Cerebellum (tissue), 4 donors: ENCODE measurements at places on chromosomes 7 and 10. TPM values are rescaled to one million over a fixed set of nuclear protein-coding genes. Genes with fewer than 3 reads are reported as not detected.

The FFAR4 gene
- total RNA-seq: 0.18 TPM

The PLCE1 gene
- total RNA-seq: 15.0 TPM

The SH2D4B gene
- 0.36 TPM for total RNA-seq

The RAPGEF5 gene
- 65.8 TPM for total RNA-seq

The FZD1 gene
- total RNA-seq: 14.8 TPM

The STEAP2 gene
- total RNA-seq: 10.6 TPM

The CDK1 gene
- 46.9 TPM for total RNA-seq

The CYP3A4 gene
- total RNA-seq: not detected

The SFXN3 gene
- 47.7 TPM for total RNA-seq

The CNNM1 gene
- total RNA-seq: 6.3 TPM

The ZNF727 gene
- total RNA-seq: 0.18 TPM

The AGR2 gene
- total RNA-seq: 1.9 TPM

The ELAPOR2 gene
- total RNA-seq: 41.9 TPM

The SPDYE8 gene
- not detected for total RNA-seq

The CISD1 gene
- 19.1 TPM for total RNA-seq

The CCDC172 gene
- total RNA-seq: not detected

The ZNF467 gene
- 3.2 TPM for total RNA-seq

The C10orf62 gene
- total RNA-seq: 0.73 TPM

The SEMA3A gene
- total RNA-seq: 36.0 TPM

The OR6B1 gene
- not detected for total RNA-seq

The RELN gene
- total RNA-seq: 390 TPM

The LIPF gene
- total RNA-seq: 0.27 TPM

The RUFY2 gene
- total RNA-seq: 104 TPM

The PHYHIPL gene
- 38.8 TPM for total RNA-seq

The COL28A1 gene
- total RNA-seq: 6.2 TPM

The TMEM236 gene
- total RNA-seq: 0.18 TPM

The COL1A2 gene
- 233 TPM for total RNA-seq

The ECHDC3 gene
- total RNA-seq: 1.3 TPM
